ENCODE measurements at places on chromosomes 7 and 10.

- DNase-seq = no peak
Measured at GRCh38 chr10:670990-671389, 18.5 kb downstream of the DIP2C start.

- DNase-seq = no peak
Measured at GRCh38 chr10:91036807-91037411, 116.0 kb upstream of the ANKRD1 start.

GRCh38 chr7:82678716-82679115 lies 235.1 kb upstream of the CACNA2D1 start:
- DNase-seq = peak; percentile 7

GRCh38 chr7:786472-787255 lies 45.6 kb upstream of the SUN1 start:
- DNase-seq = peak; percentile 63

- DNase-seq = no peak
Measured at GRCh38 chr7:90869335-90869734, 273.2 kb downstream of the CDK14 start.

DNA sequence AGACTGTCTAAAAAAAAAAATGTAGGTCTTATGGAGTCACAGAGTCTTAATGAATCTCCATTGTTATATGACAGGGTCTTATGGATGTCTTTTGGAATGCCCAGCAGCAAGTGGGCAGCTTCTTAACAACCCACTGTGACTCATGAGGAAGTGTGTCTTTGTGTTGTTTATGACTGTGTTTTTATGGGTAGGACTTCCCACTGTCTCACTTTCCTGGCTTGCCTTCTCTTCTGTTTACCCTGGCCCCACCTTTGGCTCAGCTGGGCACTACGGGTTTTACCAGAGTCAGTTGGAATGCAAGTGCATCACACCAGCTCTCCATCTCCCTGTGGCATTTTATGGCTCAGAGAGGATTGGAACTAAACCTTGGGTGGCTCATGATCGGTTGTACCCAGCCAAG lies 580.5 kb downstream of the AUTS2 start:
- DNase-seq = no peak

DNA sequence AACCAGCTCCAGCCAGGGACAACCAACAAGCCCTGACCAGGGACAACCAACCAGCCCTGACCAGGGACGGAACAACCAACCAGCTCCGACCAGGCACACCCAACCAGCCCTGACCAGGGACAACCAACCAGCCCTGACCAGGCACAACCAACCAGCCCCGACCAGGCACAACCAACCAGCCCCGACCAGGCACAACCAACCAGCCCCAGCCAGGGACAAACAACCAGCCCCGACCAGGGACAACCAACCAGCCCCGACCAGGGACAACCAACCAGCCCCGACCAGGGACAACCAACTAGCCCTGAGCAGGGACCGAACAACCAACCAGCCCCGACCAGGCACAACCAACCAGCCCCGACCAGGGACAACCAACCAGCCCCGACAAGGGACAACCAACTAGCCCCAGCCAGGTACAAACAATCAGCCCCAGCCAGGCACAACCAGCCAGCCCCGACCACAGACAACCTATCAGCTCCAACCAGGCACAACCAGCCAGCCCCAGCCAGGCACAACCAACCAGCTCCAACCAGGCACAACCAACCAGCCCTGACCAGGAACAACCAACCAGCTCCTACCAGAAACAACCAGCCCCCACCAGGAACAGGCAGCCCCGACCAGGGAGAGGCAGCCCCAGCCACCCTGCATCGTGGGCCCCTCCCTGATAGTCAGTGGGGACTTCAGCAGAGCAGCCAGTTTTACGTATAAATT lies 56.4 kb downstream of the PROSER2 start:
- DNase-seq = no peak

DNA sequence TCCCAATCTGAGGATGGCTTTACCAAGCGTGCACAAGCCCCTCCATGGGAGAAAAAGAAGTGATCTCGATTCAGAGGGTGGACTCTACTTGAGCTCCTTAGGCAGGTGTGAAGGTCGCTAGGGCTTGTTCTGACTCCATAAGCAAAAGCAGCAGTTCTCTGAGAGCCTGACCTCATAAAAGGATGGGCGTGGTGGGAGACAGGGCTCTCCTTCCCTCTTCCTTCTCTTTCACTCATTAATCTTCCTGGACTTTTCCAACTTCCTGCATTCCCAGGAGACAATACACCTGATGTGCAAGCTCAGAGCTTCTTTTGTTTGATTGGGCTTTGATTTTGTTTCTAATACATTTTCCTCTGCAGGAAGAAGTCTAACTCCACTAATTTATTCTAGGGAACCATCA lies 22.3 kb upstream of the TMEM72 start:
- no peak for DNase-seq

- no peak for DNase-seq
Measured at GRCh38 chr10:13939391-13939790, 352.6 kb downstream of the PRPF18 start.

DNA sequence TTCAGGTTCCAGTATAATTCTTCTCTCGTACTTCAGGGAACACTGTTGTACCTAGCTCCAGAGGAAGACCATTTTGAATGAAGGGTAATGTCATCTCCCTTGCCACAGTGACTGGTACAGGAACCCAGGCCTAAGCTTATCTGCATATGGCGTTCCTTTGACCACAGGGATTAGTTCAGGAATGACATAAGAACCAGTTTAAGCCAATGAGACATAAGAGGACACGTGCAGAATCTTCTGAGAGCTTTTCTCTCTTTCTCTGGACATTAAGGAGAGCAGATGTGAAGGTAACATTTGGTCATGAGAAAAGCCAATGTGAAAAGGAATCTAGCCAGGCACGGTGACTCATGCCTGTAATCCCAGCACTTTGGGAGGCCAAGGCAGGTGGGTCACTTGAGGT lies 21.8 kb upstream of the HIBADH start:
- DNase-seq = no peak

DNA sequence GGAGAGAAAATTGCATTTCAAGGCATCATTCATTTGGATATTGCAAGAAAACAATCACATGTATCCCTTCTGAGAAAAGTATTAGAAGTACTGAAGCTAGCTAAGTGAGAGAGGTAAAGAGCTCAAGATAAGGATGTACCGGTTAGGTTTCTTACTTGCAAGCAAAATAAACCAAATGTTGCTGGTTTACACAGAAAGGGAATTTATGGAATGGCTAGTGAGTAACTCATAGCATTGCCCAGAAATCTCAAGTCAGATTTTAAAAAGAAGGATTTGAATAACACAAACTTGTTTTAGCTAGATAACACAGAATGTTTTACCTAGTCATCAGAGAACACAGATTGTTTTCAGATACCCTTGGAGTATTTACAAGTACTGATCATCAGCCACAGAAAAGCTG lies 30.6 kb downstream of the KLHL7 start:
- no peak for DNase-seq

DNA sequence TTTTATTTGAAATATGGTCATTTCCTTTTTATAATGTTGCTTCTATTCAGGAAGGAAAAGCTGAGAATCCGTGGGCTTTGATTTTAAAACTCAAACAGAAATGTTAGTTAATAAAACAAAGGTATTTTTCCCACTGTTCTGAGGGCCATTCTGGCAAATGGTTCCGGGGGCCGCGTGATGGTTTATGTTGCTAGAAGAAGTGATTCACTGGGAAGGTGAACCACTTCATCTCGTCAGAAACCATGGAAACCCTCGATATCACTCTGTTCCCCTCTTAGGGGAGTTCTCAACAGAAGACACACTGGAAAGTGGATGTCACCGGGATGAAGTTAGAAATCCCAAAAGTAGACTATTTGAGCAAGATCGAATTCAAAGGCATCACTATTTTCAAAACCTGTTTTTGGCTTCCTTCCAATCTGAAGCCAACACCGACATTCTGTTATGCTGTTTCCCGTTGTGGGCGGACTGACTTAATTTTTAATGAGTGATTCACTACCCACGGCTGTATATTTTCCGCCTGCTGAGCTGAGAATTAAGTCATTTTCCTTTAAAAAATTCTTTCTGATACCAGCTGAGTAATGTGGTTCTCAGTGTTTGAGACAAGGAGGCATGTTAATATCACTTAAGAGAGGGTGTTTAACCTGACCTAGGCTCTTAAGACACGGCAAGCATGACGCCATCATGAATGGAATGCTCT lies 84.1 kb downstream of the PTPRE start:
- DNase-seq = no peak

DNA sequence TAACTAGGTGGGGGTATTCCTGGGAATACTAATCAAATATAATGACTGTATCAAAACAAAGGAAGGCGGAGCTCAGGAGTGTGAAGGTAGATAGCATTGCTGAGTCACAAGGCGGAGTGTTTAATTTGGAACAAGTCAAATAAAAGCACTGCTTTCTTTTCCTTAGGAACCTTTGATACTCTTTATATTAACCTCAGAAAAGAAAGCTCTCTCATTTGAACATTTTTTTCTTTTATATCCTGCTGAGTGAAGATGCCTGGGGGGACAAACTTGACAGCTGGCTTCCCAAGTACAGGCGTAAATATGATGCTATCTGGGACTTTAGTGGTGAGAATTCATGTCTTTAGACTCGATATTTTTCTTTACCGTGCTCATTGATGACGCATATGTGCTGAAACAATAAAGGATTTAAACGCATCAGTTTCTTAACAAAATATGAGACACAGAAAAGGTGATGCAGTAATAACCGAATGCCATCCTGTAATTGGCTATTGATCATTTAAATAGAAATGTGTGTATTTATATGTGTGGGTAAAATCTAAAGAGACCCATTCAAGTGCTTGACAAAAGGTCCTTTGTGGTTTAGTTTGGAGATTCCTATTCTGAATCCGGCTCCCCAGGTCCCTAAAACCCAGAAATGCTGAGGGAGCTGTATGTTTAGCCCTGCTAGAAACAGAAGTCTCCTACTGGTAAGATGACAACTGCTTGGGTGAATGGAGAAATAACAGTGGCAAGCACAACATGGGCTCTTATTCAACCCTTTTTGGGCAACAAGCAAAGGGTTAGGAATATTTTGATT lies 102.7 kb downstream of the PRTFDC1 start:
- no peak for DNase-seq

GRCh38 chr7:154906201-154906600 lies 96.7 kb downstream of the PAXIP1 start:
- DNase-seq = no peak

DNA sequence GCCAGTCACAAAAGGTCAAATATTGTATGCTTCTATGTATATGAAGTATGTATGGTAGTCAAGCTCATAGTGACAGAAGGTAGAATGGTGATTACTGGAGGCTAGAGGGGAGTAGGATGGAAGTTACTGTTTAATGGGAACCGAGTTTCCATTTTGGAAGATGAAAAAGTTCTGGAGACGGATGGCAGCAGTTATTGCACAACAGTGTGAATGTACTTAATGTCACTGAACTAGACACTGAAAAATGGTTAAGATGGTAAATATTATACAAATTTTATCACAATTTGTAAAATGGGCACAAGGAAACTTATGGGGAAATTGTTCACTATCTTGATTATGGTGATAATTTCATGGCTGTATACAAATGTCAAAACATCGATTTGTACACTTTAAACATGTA lies 284.6 kb downstream of the GFRA1 start:
- no peak for DNase-seq

DNA sequence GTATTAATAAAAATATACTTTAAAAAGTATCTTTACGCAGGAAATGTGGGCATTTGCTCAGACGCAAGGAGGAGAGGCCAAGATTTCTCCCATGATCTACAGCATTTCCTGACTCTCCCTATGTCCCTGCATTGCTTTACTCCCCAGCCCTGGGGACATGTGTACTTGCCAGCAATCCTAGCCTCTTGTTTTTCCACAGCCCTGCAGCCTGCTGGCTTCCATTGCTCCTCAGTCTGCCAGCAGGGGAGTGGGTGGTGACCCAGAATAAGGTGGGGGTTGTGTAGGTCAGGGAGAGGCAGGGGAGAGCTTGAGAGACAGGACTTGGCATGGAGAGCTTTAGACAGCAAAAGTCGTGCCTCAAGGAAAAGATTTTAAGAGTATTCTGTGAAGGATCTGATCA lies 307.7 kb downstream of the CDK14 start:
- no peak for DNase-seq

- no peak for DNase-seq
Measured at GRCh38 chr10:123636598-123637325, 29.4 kb upstream of the GPR26 start.

DNA sequence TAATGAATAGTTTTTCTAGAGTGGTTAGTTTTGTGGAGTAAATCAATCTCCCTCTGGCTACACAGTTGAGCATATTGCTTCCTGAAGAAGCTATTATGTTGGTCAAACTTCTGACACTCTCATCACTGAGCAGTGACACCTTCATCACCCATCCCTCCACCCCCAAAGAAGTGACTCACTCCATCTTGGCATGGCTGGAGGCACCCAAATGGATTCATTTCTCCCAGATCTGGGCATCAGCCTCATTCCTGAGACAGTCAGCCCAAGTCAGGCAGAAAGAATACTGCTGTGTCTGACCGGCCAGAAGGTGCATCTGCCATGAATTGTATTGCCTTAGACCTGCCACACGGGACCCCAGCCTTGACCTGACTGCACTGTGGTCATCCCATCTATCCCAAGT lies 117.0 kb upstream of the HABP2 start:
- DNase-seq = no peak

GRCh38 chr7:150520145-150520544 lies 5.5 kb downstream of the GIMAP7 start:
- DNase-seq = no peak

GRCh38 chr10:111209692-111210091 lies 132.9 kb downstream of the ADRA2A start:
- DNase-seq = no peak

DNA sequence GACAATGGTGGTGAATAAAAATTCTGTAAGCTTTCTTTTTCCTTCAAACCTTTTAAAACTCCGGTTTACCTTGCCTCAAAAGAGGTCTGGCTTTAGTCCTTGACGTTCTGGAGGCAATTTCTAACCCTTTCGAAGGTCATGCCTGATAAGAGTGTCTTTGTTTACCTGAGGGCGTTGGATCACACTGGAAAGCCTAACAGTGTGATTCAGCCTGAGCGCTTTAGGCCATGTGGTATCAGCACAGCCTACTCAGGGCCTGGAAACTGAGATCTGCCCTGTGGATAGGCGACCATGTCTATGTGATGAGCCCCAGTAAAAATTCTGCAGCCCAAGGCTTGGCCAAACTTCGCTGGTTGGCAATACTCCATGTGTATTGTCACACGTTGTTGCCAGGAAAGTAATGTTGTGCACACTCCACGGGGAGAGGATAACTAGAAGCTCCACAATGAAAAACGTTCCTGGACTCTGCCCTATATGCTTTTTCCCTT lies 10.7 kb downstream of the CCDC6 start:
- DNase-seq = no peak

DNA sequence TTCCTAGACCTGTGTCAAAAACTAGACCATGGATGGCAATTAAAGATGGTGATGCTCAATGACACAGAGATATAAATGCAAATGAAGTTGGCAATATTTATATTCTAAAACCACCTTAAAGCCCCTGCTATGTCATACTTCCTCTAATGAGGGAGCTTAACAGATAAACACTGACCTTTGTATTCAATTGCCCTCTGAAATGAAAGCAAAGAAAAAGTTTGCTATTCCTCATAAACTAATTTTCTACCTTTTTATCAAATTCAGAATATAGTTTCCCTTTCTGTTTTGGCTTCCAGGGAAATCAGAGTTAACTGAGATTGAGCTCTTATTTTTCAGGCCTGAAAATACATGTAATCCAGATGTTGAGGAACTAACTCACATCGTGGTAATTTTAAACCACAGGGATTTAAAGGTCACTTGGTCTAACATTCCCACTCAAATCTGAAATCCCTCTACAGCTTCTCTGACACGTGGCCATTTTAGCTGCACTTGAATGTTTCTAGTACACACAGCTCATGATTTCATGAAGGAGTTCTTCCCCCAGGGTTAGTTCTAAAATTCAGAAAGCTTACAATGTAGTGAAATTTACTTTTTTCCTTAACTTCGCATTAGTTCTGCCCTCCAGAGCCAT lies 37.9 kb upstream of the ABCB5 start:
- DNase-seq = no peak

All from CD4-positive, alpha-beta T cell treated with Interleukin-1 beta for 1 hour (primary cell).